ENCODE measurements at places on chromosomes 4 and X.

- no peak for DNase-seq
These were observed 105.8 kb upstream of the EGFL6 start for GRCh38 chrX:13463608-13464007.

GRCh38 chr4:159269956-159270355, 167.1 kb downstream of the RAPGEF2 start:
- DNase-seq = no peak

DNA sequence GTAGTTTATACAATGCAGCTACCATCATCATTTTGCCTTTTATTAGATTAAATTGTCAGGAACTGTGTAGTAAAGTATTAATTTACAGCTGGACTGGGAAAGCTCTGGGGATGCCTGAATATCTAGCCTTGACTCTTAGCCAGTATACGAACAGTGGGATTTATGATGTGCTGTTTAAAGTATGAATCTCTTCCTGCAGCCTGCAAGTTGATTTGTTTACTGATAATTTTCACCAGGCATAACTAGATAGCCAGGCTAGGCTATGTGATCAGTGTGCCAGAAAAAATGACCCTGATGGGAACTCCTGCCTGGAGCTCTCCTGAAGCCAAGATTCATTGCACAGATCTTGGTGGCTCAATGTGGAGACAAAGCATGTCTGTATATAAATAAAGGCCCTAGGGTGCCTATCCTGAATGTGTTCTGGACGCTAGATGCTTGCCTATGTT, 119.2 kb downstream of the SCLT1 start:
- DNase-seq = no peak

- DNase-seq = no peak
These were observed 1050.4 kb downstream of the STIM2 start for GRCh38 chr4:27911047-27911446.

DNA sequence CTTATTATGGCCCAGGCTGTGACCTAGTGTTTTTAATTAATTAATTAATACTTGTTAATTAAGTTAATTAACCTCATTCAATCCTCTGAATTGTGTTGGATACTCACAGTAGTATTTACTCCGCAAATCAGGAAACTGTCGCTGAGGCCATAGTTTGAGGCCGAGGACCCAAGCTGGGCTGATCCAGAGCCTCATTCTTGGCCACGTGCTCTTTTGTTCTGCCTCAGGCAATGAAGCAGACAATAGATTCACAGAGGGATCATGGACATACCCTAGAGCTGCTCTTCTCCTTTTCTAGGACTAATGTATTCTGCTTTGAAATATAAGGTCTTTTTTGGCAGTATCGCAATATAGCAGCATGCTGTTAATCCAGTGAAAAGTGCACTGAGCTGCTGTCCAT, 24.0 kb upstream of the SNCA start:
- no peak for DNase-seq

DNA sequence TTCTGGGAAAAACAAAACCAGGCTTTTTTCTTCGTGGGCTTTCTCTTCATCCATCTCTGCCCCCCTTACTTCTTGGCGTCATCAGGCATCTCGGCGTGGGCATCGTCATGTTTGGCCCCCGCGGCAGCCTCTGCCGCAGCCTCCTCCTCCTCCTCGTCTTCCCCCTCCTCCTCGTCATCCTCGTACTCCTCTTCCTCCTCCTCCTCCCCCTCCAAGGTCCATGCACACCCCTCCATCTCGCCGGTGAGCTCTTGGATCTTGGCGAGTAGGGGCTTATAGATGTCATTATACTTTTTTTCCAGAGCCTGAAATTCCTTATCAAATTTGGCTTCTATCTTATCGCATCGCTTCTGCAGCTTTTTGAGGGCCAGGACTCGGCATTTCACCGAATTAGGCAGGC, 488 bp downstream of the NAP1L5 start:
- DNase-seq = no peak

GRCh38 chr4:156956826-156957368, 14.7 kb downstream of the PDGFC start:
- no peak for DNase-seq

- DNase-seq = no peak
These were observed 226.0 kb downstream of the VEGFC start for GRCh38 chr4:176566769-176567168.

DNA sequence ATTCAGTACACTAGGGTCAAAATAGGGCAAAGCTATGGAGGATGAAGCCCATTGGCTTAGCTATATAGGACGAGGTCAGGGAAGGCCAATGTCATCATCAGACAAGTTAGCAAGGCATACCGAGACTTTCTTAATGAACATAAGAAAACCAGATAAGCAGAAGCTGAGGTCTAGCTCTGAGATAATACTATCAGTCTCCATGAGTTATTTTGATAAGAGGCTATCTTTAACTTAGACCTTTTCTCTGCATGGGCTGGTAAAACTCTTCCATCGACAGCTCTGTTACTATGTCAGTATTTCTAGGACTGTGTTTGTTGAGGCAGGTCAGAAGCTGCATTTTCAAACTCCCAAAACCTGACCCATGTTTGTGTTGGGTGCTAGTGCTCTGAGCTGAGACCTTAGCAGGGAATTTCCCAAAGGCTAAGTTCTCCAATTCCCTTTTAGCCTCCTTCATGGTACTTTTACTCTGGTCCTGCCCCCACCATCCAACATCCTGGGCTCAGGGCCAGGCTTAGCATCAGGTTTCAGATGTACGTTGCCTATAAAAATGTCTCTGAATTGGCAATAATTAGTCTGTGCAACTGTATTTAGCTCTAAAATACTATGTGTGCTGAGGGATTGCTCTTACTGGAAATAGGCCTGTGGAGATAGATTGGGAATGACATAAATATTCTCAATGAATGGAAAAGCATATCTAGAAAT, 29.3 kb upstream of the LRAT start:
- no peak for DNase-seq
